ENCODE measurements at places on chromosomes 5 and 9.

DNA sequence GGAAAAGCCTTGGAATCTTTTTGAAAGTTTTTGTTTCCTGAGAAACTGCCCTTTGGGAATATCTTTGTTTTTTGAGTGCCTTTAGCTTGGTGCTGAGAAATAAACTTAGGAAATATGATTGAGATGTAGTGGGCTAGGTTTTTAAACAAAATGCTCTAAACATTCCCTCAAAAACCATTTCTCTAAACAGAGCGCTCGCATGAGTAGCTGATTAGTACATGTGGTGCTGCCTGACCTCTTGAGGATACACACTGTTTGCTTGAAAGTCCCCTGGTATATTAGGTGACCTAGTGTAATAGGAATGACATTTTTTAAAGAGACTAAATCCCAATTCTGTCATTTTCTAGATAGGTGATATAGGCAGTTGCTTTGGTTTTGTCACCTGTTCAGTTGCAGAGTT lies 132.3 kb downstream of the ADAMTSL1 start:
- DNase-seq: no peak

- DNase-seq: no peak
These were observed 1329.5 kb upstream of the WWC1 start for GRCh38 chr5:166961913-166962312.

- no peak for DNase-seq
These were observed 133.1 kb upstream of the SPDL1 start for GRCh38 chr5:169450464-169450863.

DNA sequence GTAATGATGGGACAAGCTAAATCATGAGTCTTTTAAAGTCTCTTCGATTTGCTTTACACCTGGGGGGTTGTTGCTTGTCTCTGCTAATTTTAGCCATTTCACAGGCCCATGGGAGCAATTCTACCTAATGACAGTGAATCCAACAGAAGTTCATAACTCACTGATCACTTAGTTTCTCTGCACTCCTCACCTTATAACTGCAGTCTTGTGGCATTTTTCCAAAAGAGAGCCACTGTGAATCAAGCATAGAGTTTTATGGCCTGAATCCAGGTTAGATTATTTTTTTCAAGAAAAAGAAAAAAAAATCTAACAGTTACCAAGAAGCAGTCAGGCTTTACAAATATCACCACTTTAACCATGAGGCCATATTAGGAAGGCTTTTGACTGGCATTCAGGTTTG lies 1.5 kb upstream of the IL7R start:
- DNase-seq: no peak

Measured in activated T-helper 1 cell treated with anti-CD3 and anti-CD28 coated beads, Interleukin-2, amount 50 U/mL, for 16 hours (primary cell).